H7 (cell line): ENCODE measurements at places on chromosomes 13 and 19.

- peak; percentile 14 for DNase-seq
Observed at GRCh38 chr19:2552859-2553258, 76.9 kb downstream of the GADD45B start.

DNA sequence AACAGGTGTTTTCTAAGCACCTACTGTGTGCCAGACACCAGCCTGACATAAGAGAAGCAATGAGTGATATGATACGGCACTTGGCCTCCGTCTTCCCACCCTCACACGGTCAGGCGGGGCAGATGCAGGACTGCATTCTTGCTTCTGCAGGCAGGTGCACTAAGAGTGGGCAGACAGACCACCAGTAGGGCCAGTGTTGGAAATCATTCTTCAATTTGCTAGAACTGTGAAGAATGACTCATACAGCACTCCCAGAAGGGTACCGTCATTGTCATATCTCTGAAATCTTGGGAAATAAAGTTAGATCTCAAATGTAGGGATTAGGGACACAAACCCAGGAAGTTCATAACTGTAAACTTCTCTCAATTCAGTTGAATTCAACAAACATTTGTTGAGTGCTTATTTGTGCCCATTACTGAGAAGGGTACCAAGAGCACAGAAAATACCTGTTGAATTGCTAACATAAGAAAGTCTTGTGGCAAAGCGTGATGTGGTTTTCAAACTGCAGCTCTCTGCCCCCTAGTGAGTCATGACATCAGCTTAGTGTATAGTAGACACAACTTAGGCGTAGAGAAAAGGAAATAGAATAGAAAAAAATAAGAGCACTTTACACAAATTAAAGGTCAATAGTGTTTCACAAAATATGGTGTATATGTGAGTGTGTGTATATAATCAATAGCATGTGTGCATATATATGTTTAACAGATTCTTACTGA is 76.1 kb downstream of the TEX26 start:
- DNase-seq = no peak

GRCh38 chr13:78045916-78046315 is 127.3 kb upstream of the EDNRB start:
- no peak for DNase-seq

GRCh38 chr19:49400029-49400428 is 12.0 kb downstream of the KASH5 start:
- DNase-seq = no peak

DNA sequence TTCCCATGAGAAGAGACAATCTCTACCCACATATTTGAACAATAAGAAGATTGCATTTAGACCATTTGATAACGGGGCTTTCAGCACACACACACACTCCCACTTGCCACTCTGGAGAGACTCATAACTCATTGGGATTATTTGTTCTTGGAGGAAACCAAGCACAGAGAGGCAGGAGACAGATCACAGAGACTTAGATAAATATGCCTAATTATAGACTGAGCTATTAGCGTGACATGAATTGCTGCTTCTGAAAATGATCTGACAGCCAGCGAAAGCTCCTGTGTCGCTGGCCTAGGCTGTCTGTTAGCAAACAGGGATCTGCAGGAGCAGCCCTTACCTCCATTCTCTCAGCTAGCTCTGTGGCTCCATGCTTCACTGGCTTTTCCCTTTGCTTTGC is 111.4 kb downstream of the CCNA1 start:
- no peak for DNase-seq

- DNase-seq = no peak
Observed at GRCh38 chr13:40190641-40191100, 475.8 kb downstream of the FOXO1 start.

DNA sequence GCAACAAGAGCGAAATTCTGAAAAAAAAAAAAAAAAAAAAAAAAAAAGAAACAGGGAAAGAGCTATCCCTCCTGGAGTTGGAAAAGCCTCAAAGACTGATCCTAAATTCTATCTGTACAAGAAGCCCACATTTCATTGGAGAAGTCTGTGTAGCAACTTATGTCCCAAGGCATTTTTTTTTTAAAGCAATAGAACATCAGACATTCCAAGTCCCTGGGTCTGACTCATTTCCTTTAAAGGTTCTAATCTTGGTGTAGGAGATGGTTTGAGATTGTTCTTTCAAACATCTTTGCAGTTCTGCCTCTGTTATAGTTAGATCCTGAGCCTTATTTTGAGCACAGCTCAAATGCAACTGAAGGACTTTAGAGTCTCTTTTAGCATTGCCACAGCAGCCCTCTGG is 706.5 kb upstream of the MIR17HG start:
- DNase-seq = no peak

- DNase-seq = no peak
Observed at GRCh38 chr13:51552027-51552426, 32.2 kb upstream of the WDFY2 start.

DNA sequence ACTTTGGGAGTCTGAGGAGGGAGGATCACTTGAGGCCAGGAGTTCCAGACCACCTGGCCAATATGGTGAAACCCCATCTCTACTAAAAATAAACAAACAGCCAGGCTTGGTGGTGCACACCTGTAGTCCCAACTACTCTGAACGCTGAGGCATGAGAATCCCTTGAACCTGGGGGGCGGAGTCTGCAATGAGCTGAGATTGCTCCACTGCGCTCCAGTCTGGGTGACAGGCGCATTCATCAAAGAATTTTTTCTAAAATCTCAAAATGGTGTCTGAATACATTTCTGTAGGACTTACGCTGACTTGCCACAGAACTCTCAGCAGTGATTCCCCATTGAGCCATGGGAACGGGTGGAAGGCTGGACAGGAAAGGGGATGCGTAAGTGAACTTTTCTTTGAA is 18.0 kb upstream of the ERVV-1 start:
- DNase-seq = no peak

DNA sequence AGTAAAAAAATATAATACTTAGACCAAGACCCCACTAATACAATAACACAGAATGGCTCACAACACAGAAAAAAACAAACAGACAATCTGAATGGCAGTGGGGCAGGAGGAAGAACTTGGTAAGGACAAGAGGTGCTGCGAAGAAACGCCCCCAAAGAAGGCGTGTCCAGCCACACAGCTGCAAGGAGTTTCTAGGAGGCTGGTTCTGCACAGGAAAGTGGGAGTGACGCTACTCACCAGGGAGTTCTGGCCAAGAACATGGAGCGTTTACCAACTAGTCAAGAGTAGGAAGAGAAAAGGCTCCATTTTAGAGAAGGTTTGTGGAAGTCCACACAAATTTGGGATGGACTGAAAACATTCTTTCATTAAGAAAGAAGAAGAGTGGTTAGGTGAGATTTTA is 95.3 kb upstream of the SLC15A1 start:
- peak; percentile 61 for DNase-seq

- DNase-seq = no peak
Observed at GRCh38 chr19:49800771-49801170, 12.3 kb downstream of the FUZ start.

GRCh38 chr13:40878321-40878720 is 88.9 kb downstream of the SLC25A15 start:
- DNase-seq = no peak

DNA sequence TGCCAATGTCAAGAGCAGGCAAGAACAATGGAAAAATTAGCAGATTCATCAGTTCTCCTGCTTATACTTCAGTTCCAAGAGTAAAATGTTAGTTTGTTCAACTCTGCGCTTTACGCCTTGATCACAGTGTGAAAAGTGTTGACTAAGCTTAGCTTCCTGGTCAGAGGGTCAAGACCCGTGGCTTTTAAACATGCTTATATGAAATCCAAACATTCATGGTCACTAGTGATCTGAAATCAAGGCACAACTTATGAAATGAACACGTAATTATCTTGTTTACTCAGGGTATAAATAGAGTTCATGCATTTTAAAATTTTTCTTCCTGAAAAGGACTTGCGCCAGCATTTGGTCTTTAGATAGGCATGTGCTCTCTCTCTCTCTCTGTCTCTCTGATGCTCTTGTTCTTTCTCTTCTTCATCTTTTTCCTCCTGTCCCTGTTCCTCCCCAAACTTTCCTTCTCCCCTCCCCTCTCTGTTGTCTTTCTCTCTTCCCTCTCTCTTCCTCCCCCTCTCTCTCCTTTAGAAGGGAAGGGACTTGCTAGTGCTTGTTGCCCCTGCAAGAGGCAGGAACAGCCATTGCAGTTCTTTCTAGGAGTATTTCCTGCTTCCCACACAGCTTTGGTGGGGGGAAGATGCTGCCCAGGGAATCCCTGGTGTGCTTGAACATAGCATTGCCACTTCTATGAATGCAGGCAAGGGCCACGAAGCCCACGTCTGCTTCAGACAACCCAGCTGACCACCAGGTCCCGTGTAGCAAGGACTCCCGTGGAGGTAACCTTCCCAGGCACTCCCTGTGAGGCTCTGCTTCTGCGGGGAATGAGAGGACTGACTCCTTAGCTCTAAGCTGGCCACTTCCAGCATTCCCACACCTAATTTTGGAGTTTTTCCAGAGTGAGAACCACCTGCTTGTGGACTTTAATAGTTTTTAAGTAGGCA is 7.1 kb upstream of the ZNF536 start:
- DNase-seq = no peak

- DNase-seq = no peak
Observed at GRCh38 chr13:36160297-36160696, 29.1 kb upstream of the DCLK1 start.

DNA sequence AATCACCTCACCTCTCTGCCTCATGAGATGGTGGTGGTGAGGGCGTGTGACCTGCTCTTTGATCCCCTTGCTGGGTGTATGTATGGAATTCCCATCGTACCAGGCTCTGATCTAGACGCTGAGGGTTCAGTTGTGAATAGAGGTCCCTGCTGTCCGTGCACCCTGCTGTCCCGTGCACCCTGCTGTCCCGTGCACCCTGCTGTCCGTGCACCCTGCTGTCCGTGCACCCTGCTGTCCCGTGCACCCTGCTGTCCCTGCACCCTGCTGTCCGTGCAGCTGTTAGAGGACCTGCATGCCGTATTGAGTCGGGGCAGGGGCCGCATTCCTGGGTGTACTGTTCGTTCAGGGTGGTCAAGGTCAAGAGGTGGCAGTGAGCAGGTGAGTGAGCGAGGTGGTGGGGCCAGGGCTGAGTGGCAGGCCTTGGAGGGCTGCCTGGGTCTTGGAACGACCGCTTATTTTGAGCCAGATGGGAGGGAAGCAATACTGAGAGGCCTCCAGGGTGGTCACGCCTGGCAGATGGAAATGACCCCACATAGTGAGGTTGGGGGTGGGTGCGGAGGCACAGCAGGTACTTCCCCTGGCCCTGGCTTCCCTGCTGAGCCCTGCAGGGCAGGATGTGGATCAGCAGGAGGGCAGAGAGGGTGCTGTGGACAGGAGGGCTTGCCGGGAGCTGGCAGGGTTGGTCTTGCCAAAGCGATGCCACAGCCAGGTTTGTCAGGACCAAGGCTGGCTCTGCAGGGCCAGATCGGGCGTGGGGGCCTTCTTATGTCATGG is 4.6 kb upstream of the EPN1 start:
- DNase-seq = peak; percentile 80

GRCh38 chr19:645912-646778 is 6.5 kb downstream of the FGF22 start:
- DNase-seq = no peak

GRCh38 chr13:31956980-31957644 is 74.5 kb upstream of the FRY start:
- no peak for DNase-seq

- DNase-seq = no peak
Observed at GRCh38 chr13:72379581-72379980, 347.8 kb downstream of the MZT1 start.

DNA sequence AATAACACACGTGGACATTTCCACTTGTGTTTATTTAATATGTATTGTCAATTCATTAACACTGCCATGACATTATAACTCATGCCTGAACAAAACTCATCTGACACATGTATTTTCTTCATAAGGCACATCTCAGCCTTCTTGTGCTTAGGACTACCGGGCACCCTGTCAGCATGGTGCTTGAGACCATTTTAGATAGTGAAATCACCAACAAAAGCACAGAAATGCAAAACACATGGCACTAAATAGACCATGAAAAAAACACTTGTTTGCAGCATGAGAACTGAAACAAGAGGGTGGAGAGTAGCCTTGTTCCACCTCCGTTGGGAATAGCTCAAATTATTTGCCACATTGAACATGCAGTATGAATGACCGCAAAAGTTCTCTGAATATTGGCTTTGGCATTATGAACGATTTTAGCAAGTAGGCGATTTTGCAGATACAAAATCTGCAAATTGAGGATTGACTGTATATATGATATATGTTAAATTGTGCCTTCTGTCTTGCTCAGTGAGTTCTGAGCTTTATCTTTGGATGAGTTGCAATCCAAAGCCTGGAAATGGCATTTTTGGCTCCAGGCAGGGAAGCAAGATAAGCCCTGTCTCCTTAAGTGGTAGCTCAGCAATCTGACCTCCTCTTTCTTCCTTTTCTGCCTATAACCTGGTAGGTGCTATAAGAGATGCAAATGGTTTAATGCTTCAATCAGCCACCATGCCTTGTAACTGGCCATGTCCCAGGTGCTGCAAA is 328.2 kb downstream of the HS6ST3 start:
- no peak for DNase-seq

- peak; percentile 28 for DNase-seq
Observed at GRCh38 chr19:47523473-47523872, 8.6 kb upstream of the NAPA start.

DNA sequence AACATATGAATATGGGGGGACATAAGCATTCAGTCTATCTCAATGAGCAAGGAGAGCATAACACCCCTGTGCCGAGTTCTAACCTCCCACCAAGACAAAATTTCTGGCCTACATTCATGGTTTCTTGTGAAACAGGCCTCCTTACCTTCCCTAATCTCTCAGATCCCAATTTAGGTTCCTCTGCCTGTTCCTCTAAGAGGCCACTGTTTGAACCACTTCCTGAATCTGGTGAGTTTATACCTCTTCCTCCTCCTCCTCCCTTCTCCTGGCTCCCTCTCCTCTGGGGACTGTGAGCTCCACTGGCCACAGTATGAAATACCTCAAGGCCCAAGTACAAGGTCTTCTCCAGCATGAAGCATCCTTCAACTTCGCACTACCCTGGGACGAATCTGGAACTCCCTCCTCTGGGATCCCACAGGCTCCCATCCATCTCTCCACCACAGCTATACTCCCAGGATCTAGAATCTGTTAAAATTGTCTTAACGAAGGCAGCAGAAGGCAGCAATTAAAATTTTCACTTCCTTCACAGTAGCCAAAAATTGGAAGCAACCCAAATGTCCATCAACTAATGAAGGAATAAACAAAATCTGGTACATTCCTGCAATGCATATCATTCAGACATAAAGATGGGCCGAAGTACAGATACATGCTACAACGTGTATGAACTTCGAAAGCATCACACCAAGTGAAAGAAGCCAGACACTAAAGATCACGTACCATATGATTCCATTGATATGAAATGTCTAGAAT is 7.8 kb upstream of the SIGLECL1 start:
- DNase-seq = no peak

DNA sequence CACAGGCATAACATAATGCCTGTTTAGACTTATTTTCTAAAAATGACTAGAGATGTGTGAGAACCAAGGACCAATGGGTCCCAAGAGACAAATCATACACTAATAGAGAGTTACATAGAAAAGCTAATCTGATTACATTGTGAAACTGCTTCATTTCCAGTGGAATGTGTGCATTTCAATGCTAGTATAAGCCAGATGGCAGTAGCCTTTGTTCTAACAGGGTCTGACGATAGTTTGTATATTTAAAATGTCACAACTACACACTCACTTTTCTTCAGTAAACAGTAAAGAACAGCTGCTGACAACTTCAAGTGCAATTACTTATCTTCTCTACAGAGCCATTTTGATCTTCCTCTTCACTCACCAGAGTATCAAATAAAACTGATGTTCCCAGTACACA is 4.3 kb upstream of the SLITRK5 start:
- no peak for DNase-seq
